ENCODE measurements at places on chromosomes 4 and X. TPM values are rescaled to one million over a fixed set of nuclear protein-coding genes. Genes with fewer than 3 reads are reported as not detected.

- DNase-seq: no peak
Observed at GRCh38 chrX:119226446-119226845, 9.6 kb upstream of the PGRMC1 start.

DNA sequence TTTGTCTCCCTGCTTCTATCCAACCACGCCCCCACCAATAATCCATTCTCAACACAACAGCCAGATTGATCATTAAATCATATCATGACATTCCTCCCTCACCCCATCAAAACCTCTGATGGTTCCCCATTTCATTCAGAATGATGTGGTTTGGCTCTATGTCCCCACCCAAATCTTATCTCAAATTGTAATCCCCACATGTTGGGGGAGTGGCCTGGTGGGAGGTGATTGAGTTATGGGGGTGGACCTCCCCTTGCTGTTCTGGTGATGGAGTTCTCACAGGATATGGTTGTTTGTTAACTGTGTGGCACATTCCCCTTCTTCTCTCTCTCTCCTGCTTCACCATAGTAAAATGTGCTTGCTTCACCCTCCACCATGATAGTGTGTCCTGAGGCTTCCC lies 23.3 kb downstream of the TRMT2B start:
- DNase-seq: no peak

- DNase-seq: no peak
Observed at GRCh38 chrX:78199851-78200250, 60.4 kb upstream of the TAF9B start.

GRCh38 chrX:37912304-37912703 lies 64.9 kb upstream of the DYNLT3 start:
- no peak for DNase-seq

GRCh38 chr4:138978028-138978585 lies 37.5 kb upstream of the NOCT start:
- no peak for DNase-seq

DNA sequence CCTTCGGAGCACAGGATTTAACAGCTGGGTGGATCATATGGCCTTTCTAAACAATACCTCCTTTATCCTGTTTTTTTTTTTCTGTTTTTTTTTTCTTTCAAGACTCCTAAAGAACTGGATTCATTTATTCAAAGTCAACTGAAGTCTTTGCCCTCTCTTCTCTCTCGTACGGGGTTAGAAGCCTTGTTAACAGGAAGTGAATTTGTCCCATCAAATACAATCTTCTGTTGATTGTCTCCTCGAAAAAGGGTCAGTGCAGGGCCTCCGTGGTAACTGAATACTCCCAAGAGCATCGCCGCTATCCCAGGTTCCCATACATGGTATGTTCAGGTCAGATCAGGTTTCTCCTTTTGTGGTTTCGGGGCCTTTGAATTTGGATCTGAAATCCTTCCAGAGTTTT lies 1.8 kb upstream of the TMEM128 start:
- DNase-seq: no peak

DNA sequence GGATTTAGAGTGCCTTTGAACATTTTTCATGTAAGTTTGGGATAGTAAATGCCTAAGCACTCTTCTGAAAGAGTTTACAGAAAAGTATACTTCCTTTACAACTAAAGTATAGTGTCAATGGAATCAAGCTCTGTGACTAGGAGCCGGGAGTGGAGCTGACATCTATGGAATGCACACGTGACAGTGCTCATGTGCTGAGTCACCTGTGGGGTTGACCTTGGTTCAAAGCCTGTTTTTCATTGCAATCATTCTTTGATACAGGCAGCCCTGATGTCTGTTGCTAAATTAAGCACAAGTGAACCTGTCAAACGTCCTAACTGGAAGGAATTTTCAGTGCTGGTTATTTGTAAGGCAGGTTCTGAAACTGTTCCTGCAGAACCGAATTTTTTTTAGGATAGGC lies 82.5 kb downstream of the GPAT3 start:
- DNase-seq: peak; percentile 65

DNA sequence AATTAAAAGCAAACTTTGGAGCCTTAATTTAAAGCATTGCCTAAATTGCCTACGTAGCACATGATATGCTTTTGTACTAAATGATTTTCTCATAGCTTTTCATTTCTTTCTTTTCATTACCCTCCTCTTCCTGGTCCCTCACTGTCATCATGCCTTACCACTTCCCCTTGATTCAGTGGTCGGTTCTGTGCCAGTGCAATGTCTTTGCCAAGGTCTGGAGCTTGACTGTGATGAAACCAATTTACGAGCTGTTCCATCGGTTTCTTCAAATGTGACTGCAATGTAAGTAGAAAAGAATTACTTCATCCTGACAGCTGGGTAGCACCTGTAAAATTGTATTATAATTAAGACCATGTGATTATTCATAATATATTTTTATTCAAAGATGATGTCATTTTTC lies 72.5 kb downstream of the C4orf46 start:
- DNase-seq: no peak

DNA sequence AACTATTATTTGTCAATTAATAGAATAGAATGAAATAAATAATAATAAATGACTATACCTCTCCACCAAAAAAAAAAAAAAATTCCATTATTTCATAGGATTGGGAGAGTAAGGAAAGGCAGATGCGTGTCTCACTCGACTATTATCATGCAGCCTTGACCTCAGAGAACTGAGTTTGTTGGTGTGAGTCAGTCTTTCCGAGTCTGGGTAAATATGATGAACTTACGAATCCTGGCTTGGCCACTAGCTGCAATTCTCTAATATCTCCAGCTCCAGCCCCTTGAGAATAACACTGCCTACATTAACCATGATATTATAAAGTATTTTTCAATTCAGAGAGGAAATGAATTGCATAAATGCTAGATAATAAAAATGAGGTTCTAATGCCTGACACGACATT lies 46.6 kb upstream of the DHX15 start:
- no peak for DNase-seq

DNA sequence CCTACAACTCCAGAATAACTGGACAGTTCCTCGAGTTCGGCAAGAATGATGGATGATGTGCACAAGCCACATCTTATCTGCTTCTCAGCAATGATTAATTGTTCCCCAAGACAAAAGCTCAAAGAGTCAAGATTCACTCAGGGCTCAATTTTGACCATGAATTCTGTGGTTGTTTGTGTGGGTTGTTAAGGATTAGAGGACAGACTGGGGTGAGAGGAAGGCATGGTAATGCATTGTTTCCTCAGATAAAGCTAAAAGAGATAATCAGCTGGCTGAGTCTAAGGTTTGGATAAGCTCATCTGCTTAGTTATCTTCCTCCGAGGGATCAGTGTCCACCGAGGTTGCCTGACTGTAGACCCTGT lies 161.0 kb downstream of the CPEB2 start:
- DNase-seq: no peak

- DNase-seq: no peak
Observed at GRCh38 chrX:53795576-53795975, 109.1 kb upstream of the HUWE1 start.

GRCh38 chrX:136761421-136761820 lies 19.3 kb downstream of the ARHGEF6 start:
- DNase-seq: no peak

DNA sequence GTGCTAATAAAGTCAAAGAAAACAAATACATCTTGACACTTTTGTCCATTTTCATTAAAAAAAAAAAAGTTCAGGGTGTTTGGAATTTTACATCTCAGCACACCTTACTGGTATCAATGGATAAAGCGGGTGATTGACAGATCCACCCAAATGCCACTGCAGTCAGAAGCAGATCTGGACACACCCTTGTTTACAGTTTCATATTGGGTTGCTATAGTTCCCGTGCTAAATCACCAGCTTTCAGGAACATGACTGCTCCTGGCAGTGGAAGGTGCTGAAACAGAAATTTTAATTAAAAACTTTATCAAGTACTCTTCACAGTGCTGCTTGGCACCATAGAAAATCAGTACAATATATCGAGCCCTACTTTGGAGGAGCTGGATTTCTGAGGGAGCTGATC lies 116.3 kb downstream of the STOX2 start:
- no peak for DNase-seq

- no peak for DNase-seq
Observed at GRCh38 chr4:87044511-87045233, 109.9 kb downstream of the AFF1 start.

DNA sequence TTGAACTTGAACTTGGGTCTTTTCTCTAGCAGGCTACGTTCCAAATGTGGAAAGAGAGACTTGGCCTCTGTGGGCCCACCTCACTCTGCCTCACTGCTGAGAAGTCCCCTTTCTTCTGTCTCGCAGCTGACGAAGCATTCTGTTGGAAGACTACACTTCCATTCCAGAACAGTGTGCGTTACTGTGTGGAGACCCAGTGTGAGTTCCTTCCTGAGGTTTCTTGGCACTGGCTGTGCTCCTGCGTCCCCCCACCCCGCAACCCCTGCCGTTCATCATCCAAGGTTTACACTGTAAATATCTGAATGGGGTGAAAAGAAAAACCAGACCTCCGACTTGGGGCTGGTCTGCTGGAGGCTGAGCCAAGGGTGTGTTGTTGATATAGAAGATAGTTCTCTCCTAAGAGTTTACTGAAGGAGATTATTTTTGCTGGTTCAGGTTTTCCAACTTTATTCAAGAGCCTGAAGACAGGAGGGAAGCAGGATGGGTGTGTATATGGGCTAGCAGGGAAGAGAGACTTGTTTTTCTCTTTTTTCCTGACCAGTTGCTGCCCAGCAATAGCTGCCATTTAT lies 34.7 kb downstream of the NHSL2 start:
- no peak for DNase-seq

DNA sequence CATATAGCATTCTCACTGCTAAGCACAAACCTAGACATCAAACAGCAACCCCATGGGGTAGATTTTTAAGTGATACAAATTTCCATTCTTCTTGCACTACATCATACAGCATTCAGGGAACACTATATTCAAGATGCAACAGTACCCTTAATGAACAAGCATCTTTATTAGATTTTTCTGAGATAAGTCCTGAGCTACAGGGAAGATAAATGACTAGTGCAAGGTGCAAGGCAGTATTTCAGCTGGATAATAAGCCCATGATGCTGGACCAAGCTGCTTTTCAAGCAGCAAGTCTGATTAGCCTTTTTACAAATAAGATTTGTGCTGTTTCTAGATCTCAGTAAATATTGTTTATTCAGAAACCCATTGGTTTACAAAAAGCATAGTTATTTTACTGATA lies 192.6 kb upstream of the ATOH1 start:
- DNase-seq: peak; percentile 10

DNA sequence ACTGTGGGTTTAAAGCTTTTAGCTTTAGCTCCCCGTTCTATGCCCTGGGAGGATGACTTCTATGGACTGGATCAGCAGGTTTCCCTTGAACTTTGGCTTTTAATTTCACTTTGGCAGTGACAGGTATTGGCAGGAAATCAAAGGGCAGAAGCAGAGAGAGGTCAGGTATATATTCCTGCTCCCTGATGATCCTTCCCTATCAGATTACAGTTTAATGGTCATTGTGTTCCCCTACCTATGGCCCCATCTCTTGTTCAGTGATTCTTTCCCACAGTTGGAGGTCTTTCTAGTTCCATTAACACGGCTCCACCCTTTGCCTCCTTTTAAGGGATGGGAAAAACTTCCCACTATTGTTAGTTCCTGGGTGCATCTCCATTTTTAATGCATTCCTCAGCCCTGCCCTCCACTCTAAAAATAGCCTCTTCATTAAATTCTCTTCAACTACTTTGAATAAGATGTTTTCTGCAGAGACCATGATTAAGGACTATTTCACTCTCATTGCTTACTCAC lies 107.8 kb upstream of the TMEM47 start:
- DNase-seq: no peak

DNA sequence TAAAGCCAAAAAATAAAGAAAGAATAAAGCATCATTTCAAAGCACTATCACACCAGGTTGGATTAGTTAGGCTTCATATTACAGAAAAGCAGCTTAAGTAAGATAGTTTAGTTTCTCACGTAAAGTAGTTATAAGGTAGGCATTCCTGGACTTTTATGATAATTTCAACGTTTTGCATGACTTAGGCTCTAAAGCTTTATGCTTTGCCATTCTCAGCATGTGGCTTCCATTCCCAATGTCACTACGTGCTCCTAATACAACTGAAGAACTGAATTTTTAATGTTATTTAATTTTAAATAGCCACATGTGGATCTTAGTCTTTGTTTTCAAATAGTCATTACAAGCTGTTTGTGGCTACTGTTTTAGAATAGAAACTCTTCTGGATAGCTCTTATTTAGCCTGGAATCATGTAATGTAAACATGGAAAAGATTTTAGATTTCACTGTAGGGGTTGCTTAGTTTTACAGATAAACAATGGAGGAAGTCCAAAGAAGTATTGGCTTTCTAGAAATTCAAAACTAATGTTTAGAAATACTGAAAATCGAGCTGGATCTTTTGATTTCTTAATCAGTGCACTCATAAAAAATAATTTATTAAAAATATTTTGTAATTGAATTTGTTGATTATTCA lies 710.0 kb downstream of the IL1RAPL1 start:
- no peak for DNase-seq

DNA sequence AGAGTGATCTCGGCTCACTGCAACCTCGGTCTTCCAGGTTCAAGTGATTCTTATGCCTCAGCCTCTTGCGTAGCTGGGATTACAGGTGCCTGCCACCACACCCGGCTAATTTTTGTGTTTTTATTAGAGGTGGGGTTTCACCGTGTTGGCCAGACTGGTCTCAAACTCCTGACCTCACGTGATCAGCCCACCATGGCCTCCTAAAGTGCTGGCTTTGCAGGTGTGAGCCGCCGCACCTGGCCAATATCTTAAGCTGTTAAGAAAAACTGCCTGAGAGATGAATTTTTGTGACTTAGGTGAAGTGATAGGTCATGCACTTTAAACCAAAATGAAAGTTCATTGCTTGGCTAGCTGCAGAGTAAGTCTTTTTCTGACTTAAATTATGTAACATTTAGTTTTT lies 5.8 kb downstream of the KDM6A start:
- DNase-seq: no peak

GRCh38 chr4:2289311-2289954 lies 27.5 kb upstream of the MXD4 start:
- DNase-seq: no peak

- no peak for DNase-seq
Observed at GRCh38 chrX:154348114-154348531, 26.3 kb downstream of the FLNA start.

- DNase-seq: no peak
Observed at GRCh38 chr4:48102303-48102702, 31.7 kb downstream of the TXK start.

- peak; percentile 49 for DNase-seq
Observed at GRCh38 chr4:4333265-4333706, 43.2 kb downstream of the ZBTB49 start.

Gene DMP1
- total RNA-seq: not detected

Gene CYSLTR1
- 0.58 TPM for total RNA-seq

Gene SMR3B
- not detected for total RNA-seq

Gene TRPC5OS
- total RNA-seq: not detected

Gene ADH1C
- total RNA-seq: 390 TPM

Gene RHOXF2B
- total RNA-seq: not detected

Gene NXF2B
- total RNA-seq: not detected

Gene MAGIX
- total RNA-seq: 4.7 TPM

Gene MAGEA11
- not detected for total RNA-seq

Gene ODAPH
- total RNA-seq: not detected

Gene TRIM2
- 96.2 TPM for total RNA-seq

Gene GAGE2A
- total RNA-seq: not detected

Gene PLAC1
- not detected for total RNA-seq
